ENCODE measurements at places on chromosomes 4 and X. TPM values are rescaled to one million over a fixed set of nuclear protein-coding genes. Genes with fewer than 3 reads are reported as not detected.
A peak's percentile ranks its signal among the peaks of the same experiment; 100 is the strongest.

GRCh38 chr4:22003878-22004277 lies 55.3 kb upstream of the KCNIP4 start:
- DNase-seq: no peak

GRCh38 chrX:23704673-23705206 lies 37.4 kb downstream of the PRDX4 start:
- DNase-seq: no peak

DNA sequence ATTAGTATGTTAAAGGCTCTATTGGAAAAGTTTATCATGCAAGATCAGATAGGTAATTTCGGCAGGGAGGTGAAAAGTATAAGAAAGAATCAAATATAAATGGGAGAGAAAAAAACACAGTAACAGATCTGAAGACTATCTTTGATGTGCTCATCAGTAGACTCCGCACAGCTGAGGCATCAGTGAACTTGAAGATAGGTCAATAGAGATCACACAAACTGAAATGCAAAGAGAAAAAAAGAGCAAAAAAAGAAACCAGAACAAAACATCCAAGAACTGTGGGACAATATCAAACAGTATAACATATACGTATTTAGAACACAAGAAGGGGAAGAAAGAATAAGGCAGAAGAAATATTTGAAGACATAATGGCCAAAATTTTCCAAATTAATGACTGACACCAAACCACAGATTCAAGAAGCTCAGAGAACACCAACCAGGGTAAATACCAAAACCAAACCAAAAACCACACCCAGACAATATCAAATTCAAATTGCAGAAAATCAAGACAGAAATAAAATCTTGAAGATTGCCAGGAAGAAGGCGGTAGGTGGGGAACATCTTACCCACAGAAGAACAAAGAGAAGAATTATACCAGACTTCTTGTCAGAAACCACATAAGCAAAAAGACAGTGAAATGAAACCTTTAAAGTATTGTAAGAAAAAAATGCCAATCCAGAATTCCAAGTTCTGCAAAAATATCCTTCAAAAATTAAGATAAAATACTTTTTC lies 29.1 kb downstream of the PFKFB1 start:
- no peak for DNase-seq

Gene AFAP1
- total RNA-seq: 8.3 TPM

DNA sequence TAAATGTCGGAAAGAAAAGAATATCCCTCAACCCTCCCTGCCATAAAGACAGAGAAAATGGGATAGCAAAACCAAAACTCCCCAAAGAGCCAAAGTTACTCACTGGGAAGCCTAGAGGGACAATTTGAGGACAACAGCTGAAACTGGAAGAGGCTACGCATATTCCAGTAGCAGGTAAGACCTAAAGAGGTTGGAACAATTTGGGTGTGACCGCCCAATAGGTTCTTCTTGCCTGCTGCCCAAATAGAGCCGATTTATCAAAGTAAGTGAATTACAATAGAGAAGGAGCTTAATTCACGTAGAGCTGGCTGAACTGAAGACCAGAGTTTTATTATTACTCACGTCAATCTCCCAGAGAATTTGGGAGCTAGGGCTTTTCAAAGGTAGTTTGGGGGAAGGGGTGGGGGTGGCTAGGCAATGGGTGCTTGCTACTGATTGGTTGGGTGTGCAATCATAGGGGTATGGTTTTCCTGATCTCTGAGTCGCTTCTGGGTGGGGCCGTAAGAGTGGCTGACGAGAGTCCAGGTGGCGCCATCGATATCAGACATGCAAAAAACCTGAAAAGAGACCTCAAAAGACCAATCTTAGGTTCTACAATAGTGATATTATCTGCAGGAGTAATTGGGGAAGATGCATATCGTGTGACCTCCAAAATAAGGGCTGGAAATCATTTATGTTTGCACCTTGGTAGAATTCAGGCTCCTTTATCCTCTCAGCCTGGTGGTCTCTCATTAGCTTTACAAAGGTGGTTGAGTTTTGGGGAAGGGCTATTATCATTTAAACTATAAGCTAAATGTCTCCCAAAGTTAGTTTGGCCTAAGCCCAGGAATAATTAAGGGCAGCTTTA lies 39.0 kb upstream of the SLC7A3 start:
- DNase-seq: no peak

DNA sequence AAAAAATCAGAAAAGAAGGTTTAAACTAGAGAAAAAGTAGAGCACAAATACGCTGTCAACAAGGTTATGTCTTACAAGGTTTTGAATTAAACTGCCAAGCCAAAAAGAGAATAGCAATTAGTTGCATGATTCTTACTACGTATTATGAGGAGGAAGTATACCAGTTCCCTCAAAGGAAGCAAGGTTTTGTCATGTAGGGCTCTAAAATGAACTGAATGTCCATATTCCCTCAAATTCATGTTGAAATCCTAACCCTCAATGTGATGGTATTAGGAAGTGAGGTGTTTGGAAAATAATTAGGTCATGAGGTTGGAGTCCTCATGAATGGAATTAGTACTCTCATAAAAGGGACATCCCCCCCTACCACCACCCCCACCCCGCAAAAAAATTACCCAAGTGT lies 201.0 kb downstream of the FBXW7 start:
- no peak for DNase-seq

Gene MPC1L
- not detected for total RNA-seq

Gene PITX2
- total RNA-seq: 0.48 TPM

DNA sequence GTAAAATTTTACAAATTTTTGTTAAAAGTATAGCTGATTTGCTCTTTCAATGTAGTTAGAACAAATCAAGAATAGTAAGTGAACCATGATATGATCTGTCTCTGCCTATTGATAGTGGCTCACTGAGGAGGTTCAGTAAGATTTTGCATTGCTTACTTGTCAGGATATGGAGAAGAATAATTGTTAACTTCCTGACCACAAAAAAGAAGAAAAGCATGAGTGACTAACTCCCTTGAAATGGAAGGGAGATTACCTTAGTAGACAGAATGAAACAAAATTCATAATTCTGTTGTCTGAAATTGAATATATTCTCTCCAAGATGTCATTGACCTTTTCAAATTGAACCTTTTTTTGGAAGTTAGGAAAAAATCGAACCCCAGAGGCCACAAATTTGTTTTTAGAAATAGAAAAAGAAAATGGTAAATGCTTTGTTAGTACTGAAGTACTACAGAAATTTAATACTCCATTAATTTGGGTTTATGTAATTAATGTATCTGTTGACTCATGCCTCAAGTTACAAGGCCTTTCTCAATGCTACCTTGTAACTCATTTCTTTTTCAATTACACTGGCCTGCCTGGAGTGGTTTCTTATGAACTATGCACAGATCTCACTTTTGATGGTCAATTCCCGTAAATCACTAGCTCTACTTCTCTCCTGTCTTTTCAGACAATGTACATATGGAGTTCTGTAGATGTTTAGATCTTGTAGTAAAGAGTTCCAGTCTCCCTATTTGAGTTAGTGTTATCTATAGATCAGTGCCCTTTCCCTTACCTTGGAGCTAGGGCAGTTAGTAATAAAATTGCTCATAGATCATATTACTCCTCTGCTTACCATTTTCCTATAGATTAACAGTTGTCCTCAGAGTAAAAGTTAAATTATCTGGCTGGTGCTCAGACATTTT lies 139.3 kb downstream of the TLL1 start:
- no peak for DNase-seq

DNA sequence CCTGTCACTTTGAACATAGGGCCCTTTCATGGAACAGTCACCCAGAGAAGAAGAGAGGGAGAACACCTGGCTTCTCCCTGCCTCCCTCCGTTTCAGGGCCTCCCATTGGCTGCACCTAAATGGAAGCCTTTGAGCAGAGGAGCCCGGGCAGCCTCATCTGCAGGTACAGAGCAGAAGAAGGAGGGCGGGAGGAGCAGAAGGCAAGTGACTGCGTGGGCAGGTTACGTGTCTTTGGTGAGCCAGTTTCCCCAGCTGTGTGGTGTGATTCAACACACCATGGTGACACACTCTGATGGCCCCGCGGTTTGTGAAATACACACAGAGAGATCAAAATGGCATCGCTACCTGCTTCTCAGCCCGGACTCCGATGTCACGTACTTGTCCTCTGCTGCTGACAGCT lies 431 bp downstream of the C4orf50 start:
- DNase-seq: no peak

GRCh38 chr4:124192544-124192943 lies 520.0 kb downstream of the ANKRD50 start:
- no peak for DNase-seq

DNA sequence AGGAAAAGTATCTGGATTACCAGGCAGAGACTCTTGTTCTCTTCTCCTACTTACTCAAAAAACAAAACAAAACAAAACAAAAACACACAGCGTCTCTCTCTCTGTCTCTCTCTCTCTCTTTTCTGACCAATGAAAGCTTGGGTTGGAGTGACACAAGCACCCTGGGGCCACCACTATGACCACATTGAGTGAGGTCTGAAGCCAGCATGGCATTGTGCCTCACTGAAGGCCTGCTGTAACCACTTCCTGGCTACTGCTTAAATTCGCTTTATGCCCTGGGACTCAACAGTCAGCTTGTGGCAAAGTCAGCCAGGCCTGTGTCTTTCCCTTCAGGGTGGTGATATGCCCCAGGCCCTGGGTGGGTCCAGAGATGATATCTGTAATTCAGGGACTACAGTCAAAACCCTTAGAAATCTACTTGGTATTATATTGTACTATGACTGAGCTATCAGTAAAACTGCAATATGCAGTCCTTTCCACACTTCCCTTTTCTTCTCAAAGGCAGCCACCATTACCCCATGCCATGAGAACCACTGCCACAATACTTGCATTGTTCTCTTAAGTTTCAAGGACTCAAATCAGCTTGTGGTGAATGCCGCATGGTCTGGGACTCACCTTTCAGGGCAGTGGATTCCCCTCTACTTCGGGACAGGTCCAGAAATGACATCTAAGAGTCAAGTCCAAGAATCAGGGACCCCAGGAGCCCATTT lies 606.8 kb upstream of the KLHL4 start:
- no peak for DNase-seq

GRCh38 chrX:107674480-107675364 lies 46.4 kb downstream of the PRPS1 start:
- DNase-seq: peak; percentile 95

Gene DHX15
- 134 TPM for total RNA-seq

DNA sequence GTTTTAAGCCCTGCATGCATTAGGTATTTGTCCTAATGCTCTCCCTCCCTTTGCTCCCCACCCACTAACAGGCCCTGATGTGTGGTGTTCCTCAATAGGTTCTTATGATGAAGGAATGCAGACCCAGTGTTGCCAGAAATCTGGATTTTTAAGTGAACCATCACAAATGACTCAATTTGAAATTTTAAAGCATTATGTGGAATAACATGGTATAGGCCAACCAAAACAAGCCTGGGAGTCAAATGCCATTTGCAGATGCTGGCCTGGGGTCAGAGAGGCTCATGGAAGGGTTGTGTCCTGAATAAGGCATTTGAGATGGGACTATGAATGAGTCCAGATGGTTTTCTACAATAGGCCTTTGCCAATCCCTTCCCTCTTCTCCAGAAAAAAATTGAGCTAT lies 179.6 kb downstream of the SHROOM3 start:
- DNase-seq: no peak

DNA sequence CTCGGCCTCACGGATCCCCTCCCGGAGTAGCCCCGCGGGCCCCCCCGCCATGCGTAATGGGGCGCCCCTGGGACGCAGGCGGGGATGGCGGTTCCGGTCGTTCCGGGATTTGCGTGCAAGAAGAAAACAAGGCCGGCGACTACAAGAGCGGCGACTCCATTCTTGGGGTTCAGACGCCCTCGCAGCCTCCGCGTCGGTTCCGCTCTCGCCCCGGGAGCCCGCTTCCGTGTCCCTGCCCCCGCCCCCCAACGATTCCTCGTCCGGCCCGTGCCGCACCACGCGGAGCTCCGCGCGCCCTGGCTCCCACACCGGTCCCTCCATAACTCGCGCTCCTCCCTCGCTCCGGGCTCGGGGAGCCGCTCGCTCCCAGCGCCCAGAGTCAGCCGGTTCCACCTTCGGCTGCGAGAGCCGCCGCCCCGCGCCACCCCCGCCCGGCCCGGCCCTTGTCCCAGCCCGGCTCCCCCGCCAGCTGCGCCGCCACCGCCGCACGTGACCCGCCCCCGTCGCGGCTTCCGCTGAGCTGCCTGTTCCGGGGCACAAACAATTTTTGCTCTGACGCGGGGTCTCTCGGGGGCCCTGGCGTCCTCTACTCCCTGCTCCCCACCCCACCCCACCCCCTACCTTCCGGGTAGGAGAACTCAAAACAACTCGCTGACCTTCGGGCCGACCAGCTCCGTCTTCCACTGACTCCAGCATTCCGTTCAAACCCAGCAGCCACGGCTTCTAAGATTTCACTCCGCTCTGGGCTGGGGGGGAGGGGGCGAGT lies 78.8 kb upstream of the BCOR start:
- no peak for DNase-seq

DNA sequence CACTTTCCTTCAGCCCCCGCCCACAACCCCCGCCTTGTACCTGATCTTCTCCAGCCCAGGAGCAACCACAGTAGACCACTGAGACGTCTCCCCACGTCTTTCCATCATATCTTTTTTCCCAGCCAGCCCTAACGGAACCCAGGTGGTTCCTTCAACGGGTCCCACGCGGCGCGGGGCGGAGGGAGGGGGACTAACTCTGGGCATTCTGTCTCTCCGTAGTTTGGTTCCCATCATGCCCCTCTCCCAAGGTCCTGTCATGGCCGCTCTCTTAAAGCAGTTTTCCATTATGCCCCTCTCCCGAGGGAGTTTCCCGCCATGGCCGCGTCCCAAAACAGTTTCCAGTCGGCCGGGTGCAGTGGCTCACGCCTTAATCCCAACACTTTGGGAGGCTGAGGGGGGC lies 21.5 kb upstream of the TBL1X start:
- DNase-seq: no peak

DNA sequence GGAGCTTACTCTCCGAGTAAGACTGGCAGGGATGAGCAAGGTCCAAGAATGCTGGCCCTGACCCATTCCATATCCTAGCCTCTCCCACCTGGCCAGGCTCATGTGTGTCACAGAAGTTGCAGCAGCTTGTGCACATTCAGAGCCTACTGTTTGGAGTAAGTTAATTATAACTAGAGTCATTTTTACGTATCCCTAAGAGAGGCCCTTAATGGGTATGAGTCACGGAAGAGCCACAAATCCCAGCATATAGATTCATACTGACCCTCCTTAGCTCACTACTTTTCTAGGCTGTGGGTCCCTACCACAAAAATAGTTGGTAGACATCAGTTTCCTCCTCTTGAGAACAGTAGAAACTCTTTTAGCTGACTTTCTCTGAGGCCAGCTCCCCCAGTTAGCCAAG lies 118.3 kb upstream of the FRG1 start:
- DNase-seq: no peak

Gene SOD3
- 26.3 TPM for total RNA-seq

- no peak for DNase-seq
Observed at GRCh38 chr4:119604266-119604665, 24.3 kb downstream of the PDE5A start.

GRCh38 chr4:106565727-106566126 lies 197.1 kb upstream of the GIMD1 start:
- DNase-seq: no peak

GRCh38 chr4:41569961-41570360 lies 32.0 kb downstream of the LIMCH1 start:
- DNase-seq: no peak

- no peak for DNase-seq
Observed at GRCh38 chr4:122747883-122748282, 15.4 kb downstream of the BBS12 start.

Gene CLCN4
- 2.5 TPM for total RNA-seq

Measured in suprapubic skin (tissue), 4 donors.